NCI-H187 treated with DMSO at 0.1 percent for 48 hours (cell line): ENCODE measurements at places on chromosomes 11 and 22.

DNA sequence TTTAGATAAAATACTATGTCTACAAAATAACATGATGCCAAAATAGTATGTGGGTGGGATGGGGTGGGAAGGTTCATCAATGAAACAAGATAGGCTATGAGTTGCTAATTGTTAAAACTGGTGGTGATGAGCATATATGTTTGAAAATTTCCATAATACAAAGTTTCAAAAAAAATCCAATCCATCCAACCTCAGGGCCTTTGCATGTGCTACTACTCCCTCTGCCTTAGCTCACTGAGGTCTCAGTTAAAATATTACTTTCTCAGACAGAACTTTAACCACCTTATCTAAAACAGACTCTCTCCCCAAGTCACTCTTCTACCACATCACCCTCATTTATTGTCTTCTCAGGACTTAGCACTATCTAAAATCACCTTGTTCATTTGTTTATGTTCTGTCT lies 201.1 kb downstream of the TTC28 start:
- DNase-seq = no peak

- no peak for DNase-seq
These were observed 79.5 kb downstream of the SC5D start for GRCh38 chr11:121372028-121372427.

- DNase-seq = no peak
These were observed at the start of gene NRIP3 for GRCh38 chr11:9003573-9004182. Gene NRIP3 (minus strand): TSS chr11:9004001. CDS start chr11:9003935, 66 bp downstream.

DNA sequence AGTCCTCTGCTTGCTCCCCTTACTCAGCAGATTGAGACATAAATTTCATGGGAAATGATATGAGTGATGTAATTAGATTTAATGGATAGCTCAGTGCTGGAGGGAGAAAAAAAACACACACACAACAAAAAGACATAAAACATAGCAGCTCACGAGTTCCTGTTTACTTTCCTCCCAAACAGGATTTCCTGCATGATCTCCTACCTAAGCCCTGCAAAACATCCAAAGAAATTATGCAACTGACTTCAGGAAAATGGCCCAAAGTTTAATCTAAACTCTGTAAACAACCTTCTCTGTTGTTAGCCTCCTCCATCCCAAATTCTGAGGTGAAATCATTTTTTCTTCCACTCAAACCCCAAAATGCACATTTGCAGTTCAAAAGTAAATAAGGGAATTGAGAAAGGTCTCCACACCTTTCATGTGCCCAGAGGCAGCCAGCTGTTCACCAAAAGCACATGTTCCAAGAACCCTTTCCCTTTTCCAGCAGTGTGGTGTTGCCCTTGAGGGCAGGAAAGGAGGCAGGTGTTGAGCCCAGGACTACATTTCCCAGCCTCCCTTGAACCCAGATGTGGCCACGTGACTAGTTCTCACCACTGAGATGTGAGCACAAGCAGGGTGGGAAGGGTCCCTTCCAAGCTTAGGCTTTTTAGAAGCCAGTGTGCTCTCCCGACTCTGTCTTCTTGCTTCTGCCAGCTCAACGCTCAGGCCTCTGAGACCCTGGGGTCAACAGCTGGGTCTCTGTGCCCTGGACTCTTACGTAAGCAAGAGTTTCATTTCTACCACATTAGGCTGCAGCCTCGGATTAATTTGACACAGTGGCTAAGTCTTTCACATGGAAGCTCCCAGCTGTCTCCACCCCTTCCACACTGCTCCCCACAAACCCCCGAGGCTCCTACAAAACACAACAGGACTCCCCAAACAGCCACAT lies 301.2 kb downstream of the CTTN start:
- no peak for DNase-seq

GRCh38 chr11:23021287-23021863 lies 161.1 kb upstream of the CCDC179 start:
- no peak for DNase-seq

- no peak for DNase-seq
These were observed 322.0 kb downstream of the CTTN start for GRCh38 chr11:70720281-70720680.

DNA sequence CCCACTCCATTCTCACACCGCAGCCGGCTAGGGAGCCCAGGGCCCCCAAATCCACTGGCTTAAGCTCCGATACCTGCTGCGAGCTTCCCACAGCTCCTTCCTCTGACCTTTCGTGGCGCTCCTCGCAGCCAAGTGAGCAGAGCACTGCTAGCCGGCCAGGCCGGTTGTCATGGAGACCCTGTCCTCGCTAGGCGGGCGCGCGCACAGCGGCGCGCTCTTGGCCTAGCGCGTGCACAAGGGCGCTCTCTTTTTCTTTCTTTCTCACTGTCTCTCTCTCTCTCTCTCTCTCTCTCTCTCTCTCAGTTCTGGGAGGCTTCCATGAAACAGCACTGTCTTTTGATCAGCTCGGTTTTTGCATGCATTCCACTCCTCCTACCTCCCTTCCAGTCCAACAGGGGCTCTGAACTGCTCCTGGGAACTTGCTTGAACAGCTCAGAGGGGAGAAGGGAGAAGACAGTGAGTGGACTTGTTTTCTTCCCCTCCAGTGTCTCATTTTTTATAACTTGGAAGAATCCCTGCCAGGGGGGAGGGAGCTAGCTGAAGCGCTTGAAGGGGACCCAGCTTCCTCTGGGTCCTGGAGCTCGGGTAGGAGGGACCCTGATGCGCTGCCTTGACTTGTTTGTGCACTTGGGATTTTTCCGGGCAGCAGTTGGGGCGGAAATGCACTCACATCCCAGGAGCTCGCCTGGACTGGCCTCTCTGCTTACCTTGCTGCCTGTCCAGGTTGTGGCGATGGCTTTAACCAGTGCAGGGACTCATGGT lies 100.3 kb upstream of the AKIP1 start:
- no peak for DNase-seq

- DNase-seq = no peak
These were observed 39.7 kb downstream of the IGLL5 start for GRCh38 chr22:22927196-22927887.

- no peak for DNase-seq
These were observed 37.6 kb upstream of the PARVG start for GRCh38 chr22:44143105-44143474.

DNA sequence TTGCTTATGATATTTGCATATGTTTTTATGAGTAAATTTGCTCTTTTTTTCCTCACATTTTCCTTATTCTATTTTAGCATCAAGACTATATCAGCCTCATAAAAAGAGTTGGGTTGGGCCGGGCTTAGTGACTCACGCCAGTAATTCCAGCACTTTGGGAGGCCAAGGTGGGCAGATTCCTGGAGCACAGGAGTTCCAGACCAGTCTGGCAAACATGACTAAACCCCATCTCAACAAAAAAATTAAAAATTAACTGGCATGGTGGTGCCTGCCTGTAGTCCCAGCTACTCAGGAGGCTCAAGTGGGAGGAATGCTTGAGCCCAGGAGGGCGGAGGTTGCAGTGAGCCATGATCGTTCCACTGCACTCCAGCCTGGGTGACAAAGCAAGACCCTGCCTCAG lies 148.8 kb upstream of the ANO5 start:
- no peak for DNase-seq

DNA sequence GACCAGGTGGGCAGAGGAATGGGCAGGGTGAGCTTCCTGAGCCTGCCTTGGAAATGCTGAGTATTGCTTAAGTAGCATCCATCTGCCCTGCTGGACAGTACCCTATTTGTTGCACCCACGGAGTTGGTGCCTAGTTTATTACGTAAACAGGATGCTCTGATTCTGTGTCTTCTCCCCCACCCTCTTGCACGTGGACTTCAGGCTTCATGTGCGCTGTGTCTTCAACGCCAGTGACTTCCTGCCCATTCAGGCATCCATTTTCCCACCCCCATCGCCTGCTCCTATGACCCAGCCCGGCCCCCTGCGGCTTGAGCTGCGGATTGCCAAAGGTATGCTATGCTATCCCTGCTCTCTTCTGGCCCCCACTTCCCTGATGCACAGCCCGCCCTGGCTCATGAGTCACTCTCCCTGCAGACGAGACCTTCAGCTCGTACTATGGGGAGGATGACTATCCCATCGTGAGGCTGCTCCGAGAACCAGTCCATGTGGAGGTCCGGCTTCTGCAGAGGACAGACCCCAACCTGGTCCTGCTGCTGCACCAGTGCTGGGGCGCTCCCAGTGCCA lies 5.7 kb downstream of the ZP1 start:
- no peak for DNase-seq

- DNase-seq = no peak
These were observed 15.1 kb downstream of the CDPF1 start for GRCh38 chr22:46234969-46235368.

DNA sequence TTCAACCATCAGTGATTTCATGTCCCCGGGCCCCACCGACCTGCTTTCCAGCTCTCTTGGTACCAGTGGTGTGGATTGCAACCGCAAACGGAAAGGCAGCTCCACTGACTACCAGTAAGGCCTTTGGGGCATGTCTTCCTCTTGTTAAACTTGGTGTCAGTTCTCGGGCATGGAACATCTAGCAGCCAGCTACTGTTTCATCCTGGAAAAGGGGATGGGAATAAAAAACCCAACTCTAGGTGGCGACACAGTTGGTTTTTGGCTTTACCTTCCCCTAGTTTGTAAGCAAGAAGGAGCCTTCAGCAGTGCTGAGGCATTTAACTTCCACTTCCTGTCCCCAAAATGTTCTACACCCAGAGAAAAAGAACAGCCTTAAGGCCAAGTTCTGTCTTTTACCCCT lies 76.7 kb downstream of the BMAL1 start:
- no peak for DNase-seq

GRCh38 chr11:103112364-103112763 lies 3.1 kb downstream of the DYNC2H1 start:
- DNase-seq = no peak

- no peak for DNase-seq
These were observed 135.3 kb downstream of the KIF18A start for GRCh38 chr11:27972522-27973170.

GRCh38 chr11:75505916-75506692 lies 19.6 kb downstream of the GDPD5 start:
- no peak for DNase-seq

GRCh38 chr11:105054723-105055493 lies 9.8 kb upstream of the CARD16 start:
- no peak for DNase-seq

DNA sequence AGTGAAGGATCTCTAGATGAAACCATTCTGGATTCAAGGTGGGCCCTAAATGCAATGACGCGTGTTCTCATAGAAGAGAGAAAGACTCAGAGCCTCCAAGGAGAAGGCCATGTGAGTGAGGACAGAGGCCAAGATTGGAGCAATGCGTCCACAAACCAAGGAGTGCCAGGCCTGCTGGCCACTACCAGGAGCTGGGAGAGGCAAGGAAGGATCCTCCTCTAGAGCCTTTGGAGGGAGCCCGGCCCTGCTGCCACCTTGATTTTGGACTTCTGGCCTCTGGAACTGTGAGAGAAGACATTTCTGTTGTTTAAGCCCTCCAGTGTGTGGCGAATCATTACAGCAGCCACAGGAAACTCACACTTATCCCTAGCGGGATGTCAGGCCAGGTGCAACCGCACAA lies 52.7 kb upstream of the SHANK2 start:
- no peak for DNase-seq

DNA sequence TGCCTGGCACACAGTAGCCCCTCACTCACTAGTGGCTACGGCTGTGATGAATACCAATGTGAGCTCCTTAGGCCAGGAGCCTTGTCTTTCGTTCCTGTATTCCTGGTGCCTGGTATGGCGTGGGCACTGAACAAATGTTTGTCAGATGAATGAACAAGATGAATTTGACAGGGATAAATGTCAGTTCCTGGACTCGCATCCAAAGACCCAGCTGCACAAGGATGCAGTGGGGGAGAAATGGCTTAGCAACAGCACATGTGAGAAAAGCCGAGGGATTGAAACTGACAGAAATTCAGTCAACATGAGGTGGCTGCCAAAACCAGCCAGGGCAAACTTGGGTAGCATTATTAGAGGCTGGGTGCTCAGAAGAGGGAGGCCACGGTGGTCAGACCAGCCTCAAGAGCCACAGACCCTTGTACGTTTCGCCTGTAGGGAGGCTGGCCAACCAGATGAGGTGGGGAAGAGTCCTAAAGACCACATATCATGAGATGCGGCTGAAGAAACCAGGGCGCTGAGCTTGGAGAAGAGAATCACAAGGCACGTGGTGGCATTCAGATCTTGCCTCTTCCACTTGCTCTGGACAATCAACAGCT lies 7.7 kb upstream of the SLC22A8 start:
- no peak for DNase-seq
